ENCODE measurements at places on chromosomes 1 and 21. TPM values are rescaled to one million over a fixed set of nuclear protein-coding genes. Genes with fewer than 3 reads are reported as not detected.

The LCE3D gene
- total RNA-seq: 7.7 TPM

The UBL4B gene
- total RNA-seq: not detected

The DNALI1 gene
- 0.16 TPM for total RNA-seq

The TRIM63 gene
- not detected for total RNA-seq

The KIRREL1 gene
- total RNA-seq: 9.9 TPM

The DLGAP3 gene
- 0.28 TPM for total RNA-seq

The TEX38 gene
- not detected for total RNA-seq

The SNX27 gene
- 16.4 TPM for total RNA-seq

The POGK gene
- total RNA-seq: 21.0 TPM

The PGBD5 gene
- total RNA-seq: 6.4 TPM

The THBS3 gene
- 14.5 TPM for total RNA-seq

The IQCC gene
- 1.3 TPM for total RNA-seq

The KAZN gene
- total RNA-seq: 33.9 TPM

The MCOLN2 gene
- total RNA-seq: 0.52 TPM

The CCDC27 gene
- total RNA-seq: not detected

GRCh38 chr1:245516284-245516759 lies 361.5 kb downstream of the KIF26B start:
- ATAC-seq: no peak

DNA sequence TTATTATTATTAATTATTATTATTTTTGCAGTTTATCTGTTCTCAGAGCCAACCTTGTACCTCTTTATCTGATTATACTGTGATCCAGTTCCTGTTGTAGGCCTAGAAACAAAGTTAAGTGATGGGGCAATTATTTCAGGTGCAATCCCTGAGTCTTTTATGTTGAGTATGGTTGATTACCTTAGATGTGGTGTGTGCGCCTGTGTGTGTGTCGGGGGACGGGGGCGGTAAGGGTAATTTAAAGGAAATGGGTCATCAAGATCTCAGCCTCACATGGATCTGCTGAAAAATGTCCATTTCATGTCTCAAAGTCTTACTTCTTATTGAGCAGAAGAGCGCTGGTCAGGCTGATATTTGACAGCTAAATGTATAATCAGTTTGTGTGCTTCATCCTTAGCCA lies 7.8 kb upstream of the OR10T2 start:
- no peak for ATAC-seq

DNA sequence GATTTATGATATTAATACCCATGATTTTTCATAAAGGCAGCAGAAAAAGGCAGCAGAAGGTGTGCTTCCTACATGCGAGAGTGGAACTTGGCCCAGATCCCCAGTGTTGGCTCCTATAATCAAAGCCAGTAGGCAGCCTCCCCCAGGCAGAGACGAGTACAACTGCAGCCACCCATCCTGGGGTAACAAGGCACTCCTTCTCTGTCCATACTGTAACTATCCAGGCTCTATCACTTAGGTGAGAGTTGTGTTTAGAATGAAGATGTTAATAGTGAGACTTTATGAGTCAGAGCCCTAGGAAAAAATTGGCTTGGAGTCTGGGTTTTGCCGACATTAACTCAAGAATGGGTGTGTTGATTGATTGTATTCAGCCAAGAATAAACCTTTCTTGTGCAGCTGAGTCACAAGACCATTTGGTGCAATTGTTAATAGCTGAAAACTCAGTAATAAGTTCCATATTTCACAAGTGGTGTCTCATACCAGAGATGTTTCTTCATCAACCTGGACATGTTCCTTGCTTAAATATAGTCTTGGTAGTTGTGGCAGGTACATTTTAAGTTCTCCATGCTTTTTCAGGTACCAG lies 322.3 kb downstream of the DUSP10 start:
- ATAC-seq: peak; percentile 90

- no peak for ATAC-seq
Observed at GRCh38 chr1:94031154-94031553, 89.8 kb downstream of the ABCA4 start.

DNA sequence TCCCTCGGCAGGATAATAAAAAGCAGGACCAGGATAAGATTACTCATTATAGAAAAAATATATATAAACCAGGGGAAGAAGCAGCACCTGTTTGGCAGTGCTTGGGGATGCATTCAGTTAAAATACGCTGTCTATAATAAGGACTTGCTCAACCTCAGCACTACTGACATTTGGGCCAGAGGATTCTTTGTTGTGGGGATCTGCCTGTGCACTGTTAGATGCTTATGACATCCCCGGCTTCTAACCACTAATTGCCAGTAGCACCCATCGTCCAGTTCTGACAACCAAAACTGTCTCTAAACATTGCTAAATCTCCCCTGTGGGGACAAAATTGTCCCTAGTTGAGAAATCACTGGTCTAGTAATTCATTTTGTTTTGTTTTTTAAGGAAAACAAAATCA lies 242.1 kb downstream of the SLC45A1 start:
- no peak for ATAC-seq

GRCh38 chr1:60621368-60621851 lies 461.0 kb upstream of the NFIA start:
- no peak for ATAC-seq

GRCh38 chr1:7069931-7070330 lies 284.7 kb downstream of the CAMTA1 start:
- no peak for ATAC-seq

DNA sequence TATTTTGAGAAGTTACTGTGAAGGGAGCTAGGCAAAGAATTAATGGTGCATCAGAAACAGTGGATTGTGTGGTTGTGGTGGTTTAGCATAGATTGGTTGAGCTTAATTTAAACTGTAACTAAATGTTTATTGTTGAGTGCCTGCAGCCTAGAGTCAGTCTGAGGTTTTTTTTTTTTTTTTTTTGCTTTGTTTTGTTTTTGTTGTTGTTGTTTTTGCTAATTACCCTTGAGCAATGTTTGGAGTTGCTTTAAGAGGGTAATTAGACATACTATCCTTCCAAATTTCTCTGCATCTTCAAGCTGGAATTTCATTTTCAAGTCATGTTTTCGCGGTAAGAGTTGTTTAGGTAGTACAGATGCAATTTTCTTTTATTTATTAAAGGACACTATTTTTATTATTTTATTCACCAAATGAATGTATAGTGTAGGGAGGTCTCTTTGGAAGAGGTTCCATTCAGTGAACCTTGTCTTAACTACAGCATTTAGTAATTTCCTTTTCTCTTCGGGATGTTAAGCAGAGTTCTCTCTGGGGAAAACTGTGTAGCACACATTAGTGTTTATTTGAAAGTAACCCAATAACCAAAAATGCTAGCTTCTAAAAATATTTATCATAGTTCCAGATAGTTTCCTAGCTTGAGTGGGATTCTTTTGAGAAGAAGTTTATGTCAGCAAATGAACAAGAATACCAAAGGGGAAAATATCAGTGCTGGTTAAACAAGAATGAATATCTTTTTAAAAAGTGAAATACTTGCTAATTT lies 82.3 kb downstream of the CLIC4 start:
- ATAC-seq: no peak

DNA sequence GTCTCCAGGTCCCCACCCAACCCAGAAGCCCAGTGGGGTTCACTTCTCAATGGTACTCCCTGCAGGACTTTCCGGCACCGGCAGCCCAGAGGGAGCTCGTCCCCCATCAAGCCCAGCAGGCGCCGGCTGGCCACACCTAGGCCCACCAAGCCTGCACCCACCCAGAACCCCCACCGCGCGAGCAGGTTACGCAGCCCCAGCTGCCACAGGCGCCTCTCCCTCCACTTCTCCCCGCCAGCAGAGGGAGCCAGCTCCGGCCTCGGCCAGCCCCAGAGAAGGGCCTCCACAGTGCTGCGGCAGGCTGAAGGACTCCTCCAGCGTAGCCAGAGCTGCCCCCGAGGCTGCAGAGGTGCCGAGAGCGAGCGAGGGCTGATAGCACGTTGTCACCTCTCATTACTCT lies 722.3 kb downstream of the PLA2G4A start:
- ATAC-seq: no peak

DNA sequence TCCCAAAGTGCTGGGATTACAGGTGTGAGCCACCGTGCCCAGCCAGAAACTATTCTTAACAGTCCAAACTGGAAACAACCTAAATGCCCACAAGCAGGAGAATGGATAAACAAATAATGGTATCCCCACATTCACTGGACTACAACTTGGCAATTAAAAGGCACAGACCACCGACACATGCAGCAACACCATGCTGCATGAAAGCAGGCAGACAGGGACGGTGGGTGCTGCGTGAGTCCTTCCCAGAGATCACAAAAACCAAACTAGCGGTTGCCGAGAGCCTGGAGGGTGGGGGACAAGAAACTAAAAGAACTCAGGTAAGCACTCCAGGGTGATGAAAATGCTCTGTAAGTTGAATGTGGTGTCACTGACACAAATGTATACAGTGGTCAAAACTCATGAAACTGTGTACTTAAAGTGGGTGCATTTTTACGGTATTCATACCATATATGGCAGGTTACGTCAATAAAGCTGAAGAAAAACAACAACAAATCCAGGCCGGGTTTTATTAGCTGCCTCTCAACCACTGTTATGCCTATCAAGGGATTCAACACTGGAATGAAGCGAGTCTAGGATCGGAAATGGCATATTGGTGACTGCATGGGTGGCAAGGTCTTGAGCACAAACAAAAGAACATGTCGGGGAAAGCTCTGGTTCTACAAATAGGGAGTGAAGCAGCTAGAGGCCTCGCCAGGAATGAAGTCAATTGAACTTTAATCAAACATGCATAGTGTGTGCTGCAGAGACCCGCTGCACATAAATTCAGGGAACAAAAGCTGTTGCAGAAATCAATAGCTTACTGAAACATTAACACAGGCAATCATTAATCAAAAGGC lies 52.4 kb downstream of the SLC45A1 start:
- no peak for ATAC-seq

DNA sequence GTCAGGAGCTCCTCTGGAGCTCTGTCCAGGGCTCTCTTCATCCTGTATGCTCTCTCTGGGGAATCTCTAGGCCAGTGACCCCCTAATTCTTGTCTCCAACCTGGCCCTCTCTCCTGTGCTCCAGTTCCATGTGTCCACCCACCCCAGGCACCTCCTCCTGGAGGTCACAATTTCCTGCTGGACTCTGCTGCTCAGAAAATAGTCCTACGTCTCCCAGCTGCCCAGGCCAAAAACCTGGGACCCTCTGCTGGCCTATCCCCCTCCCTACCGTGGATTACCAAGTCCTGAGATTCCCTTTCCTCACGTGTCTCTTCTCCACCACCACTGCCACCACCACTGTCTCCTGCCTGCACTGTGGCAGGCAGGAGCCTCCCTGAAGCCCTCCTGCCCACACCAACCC lies 11.7 kb downstream of the NES start:
- no peak for ATAC-seq

GRCh38 chr21:16007943-16008342 lies 278.2 kb downstream of the USP25 start:
- ATAC-seq: no peak

DNA sequence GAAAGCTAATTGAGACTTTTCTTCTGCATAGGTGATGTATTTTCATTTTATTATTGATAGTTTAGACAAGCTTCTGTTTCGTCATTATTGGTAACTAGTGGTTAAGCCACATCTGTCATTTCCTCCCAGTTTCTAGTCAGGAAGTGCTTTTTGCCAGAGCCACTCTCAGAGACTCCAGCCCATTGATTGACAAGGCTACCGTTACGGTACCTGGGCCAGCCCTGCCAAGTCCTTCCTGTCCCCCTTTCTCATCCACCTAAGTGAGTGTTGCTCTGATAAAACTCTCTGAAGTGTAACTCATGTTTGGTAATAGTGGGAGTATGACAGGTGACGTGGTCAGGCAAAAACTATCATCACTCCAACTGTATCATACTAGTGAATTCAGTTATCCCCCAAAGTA lies 29.6 kb upstream of the AGL start:
- ATAC-seq: no peak

DNA sequence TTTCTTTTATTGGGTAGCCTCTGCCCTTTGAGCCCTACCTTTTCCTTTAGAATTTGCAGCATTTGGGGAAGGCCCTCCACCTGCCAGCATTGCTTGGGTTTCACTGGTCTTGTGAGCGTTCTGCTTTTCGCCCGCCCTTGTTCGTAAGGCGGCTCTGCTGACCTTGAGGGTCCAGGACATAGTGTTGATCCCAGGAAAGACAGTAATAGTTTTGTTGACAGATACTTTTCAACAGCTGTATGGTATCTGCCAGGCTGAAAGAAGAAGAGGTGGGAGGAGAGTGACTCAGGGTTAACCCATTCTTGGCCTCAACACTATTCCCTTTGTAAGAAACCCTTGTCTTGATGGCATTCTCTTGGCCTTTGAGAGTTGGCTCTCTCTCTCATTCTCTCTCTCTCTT lies 113.4 kb upstream of the SPAG17 start:
- no peak for ATAC-seq

- no peak for ATAC-seq
Observed at GRCh38 chr1:97186381-97186780, 464.8 kb downstream of the PTBP2 start.

GRCh38 chr1:17404820-17405219 lies 32.8 kb downstream of the PADI6 start:
- ATAC-seq: no peak

GRCh38 chr1:170145770-170146676 lies at the start of gene NTMT2:
NTMT2 (plus strand) TSS chr1:170145959; CDS start chr1:170146108, 149 bp downstream.
- no peak for ATAC-seq

- no peak for ATAC-seq
Observed at GRCh38 chr1:63408331-63408730, 40.9 kb downstream of the ALG6 start.

DNA sequence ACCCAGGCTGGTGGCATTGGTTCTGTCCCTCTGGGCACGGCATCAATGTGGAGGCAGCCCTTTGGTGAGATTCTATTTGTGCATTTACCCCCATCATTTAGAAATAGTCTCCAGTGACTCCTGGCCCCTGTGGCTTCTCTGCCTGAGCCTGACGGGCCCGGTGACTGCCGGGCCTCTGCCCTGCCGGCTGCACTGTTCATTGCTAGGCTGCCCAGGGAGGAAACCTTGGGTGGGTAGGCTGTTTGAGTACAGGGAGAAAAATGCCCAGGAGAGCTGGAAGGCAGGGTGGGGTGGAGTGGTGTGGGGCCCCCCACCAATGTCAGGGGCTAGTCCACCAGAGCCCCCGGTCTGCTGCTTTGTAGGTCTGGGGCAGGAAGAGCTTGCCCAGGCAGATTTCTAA lies 23.4 kb upstream of the EDN2 start:
- ATAC-seq: no peak

DNA sequence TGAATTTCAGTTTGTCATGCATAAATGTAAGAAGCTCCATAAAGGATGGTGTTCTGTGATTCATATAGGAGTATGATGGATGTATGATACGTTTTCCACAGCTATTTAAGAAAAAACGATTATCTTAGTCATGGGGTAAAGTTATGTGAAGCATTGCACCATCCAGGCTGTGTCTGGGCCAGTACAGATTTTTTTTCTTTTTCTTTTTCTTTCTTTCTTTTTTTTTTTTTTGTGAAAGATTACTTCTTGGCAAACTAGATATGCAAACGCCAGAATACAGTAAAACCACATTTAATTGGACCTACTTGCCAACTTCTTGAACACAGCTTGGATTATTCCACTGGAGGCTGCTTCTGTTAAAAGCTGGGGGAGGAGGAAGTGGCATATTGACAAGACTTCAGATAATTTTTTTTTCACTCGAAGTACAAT lies 14.9 kb downstream of the ZBTB18 start:
- ATAC-seq: peak; percentile 46

- peak; percentile 60 for ATAC-seq
Observed at GRCh38 chr1:202964791-202965410, 2.2 kb downstream of the CYB5R1 start.
